NCI-H1930 (cell line): ENCODE measurements at places on chromosomes 1 and 21.

DNA sequence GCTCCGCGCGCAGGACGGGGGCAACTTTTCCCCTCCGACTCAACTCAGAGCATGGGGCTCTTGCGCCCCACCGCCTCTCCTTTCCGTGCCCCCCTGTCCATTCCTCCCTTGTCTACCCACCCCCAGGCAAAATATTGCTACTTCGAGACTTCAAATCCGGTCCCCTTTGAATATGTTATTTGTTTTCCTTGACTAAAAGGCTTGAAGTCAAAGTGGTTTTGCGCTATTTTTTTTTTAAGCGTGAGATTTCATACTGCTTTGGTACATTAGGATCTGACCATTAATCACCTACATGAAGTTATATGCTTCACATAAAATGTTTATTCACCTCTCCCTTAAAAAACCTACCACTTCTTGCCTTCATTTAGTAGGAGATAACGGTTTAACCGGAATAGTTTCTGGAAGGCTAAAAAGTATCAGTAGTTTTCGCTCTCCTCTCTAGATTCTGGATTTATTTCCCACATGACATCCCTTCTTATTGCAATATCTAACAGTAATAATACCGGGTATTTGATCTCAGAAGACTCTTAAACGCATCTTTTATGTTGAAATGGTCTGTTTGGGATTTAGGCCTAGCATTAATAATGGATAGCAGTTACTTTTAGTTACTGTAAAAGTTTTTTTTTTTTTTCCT is 1.6 kb downstream of the NFIA start:
- DNase-seq, result no peak

- DNase-seq, result no peak
These were observed 393.7 kb upstream of the ST6GALNAC5 start for GRCh38 chr1:76473591-76473990.

- no peak for DNase-seq
These were observed 55.1 kb downstream of the COL18A1 start for GRCh38 chr21:45460011-45460565.

- DNase-seq, result no peak
These were observed 12.9 kb upstream of the DNASE2B start for GRCh38 chr1:84385347-84385746.

DNA sequence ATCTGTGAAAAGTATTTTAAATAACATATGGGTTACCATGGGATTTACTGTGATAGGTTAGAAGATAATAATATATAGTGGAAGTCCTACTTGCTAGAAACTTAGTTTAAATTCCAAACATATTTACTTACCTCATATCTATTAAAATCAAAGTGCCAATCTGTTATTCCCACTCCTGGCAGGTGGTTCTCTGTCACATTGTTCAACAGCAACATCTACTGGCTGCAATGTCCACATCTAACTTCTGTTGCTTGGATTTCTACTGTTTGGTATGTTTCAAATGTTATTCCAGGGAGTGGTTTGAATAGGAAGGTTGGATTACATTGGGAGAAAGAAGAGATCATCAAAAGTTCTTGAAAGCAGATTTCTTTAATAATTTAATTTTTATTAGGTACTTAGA is 122.5 kb upstream of the NCAM2 start:
- DNase-seq, result no peak

- no peak for DNase-seq
These were observed 82.7 kb downstream of the CDC7 start for GRCh38 chr1:91583326-91583755.

DNA sequence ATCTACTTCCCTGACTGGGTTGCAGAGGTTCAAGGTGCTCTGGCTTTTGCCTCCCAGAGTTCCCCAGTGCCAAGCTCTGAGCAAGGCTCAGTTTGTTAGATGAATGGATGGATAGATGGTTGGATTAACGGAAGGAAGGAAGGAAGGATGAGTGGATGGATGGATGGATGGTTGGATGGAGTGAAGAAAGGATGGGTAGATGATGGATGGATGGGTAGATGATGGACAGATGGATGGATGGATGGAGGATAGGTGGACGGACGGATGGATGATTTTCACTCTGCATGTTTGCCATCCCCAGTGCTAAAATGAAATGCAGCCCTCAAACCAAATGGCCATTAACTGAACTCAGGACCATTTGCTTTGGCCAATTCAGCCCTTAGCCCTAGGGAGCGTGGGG is 27.4 kb upstream of the TENT5C start:
- DNase-seq, result no peak

DNA sequence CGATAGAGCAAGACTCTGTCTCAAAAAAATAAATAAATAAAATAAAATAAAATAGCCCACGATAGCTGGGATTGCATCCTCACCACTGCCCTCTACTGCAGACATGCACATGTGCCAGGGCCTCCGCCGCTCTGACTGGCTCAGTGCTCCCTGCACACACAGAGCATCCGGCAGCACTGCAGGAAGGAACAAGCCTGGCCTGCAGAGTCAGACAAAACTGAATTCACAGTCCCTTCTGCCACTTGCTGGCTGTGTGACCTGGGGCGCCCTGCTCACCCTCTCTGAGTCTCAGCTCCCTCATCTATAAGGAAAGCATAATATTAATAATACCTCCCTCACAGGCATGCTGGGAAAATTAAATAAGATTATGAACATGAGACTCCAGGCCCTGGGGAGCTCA is 35.4 kb downstream of the CSMD2 start:
- DNase-seq, result no peak

DNA sequence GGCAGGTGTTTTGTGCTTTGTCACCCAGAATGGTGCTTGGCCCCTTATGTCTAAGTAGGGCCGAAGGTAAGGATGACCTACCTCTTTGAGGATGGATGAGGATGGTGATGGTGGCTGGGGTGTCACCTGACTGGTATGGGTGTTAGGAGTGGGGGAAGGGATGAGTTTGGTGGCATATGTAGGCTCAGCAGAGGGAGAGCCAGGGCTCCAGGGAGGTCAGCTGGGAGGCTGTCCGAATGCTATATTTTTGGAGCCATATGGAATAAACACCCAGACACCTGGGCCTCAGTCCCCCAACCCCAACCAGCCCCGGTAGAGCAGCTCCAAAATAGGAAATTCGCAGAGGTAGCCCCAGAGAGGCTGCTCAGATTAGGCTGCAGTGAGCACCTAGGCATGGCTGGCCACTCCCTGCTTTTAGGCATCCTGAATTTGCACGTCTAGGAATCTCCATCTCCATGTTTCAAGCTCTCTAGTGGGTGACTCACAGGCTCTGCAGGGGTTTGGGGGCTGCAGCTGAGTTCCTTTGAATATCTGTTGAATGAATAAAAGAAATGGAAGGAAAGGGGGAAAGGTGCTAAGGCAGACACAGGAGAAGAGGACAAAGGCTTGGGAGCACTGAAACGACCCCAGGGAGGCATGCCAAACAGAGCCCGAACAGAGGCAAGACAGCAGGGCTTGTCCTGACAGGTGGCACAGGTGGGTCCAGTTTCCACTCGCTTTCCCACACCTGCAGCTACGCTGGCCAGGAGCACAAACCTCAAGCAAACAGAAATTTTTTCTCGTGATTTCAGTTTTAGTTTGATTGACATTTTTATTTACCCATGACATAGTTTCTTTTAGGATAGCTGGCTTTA is 135.3 kb upstream of the EDN2 start:
- no peak for DNase-seq

- no peak for DNase-seq
These were observed 208.1 kb downstream of the TGFB2 start for GRCh38 chr1:218553197-218553596.

DNA sequence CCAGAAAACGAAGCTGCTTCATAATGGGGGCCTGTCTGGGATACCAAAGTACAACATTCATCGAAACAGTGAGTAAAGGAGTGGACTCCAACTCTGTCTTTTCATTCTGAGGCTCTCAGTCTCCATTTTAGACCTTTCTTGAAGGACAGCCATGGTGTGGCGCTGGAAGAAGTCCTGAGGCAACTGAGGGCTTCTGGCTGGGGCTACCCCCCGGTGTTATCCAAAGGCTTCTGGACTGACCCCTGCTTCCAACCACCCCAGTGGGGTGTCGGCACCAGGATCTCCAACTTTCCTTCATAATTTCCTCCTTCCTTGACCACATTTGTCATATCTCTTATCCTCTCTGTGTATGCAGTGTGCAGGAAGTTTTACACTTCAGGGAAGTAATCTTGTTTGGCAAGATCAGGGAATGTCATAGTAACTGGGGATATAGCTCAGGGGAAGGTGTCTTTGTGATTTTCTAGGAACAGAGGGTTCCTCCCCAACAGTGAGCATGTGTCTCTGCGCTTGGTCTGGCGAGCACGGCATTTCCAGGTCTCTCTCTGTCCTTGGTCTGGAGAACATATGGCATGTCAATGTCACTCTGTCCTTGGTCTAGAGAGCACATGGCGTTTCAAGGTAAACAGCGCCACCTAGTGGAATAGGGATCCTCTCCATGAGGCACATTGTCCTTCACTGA is 19.4 kb upstream of the BSDC1 start:
- peak; percentile 13 for DNase-seq

GRCh38 chr1:28577052-28577678 is 14.9 kb upstream of the RAB42 start:
- DNase-seq, result no peak

GRCh38 chr1:7614576-7615074 is 156.5 kb upstream of the VAMP3 start:
- DNase-seq, result no peak

DNA sequence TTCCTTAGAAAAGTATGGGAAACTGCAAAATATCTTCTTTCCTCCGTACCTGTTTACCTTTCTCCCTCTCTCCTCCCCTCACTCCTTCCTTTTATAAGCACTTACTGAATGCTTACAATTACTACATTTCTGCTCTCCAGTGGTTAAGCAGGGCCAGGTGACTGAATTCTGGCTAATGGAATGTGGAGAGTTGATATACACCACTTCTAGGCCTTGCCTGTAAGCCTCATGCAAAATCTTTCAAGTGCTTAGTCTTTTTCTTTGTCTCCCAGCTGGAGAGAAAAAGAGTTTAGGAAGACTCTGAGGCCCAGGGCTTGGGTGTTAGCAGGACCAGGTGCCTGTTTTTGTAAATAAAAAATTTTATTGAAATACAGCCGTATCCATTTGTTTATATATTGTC is 77.7 kb upstream of the CACNA1E start:
- DNase-seq, result no peak

DNA sequence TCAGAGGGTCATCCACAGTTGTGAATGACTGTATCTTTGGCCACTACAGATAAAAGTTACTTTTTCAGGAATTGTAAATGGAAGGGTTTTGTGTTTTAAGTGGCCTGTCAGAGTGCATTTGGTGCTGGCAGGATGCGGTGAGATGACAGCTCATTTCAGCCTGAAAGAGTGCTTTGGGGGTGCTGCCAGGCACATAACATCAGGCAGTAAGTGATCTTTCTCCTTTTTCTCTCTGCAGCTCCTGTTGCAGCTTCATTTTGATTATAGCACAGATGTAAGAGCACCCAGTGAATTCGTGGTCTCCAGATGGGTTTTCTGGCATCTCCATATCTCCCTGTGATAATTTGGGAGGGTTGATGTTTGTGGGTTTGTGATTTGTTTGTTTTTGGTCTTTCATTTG is 14.8 kb upstream of the FAM163A start:
- DNase-seq, result no peak

DNA sequence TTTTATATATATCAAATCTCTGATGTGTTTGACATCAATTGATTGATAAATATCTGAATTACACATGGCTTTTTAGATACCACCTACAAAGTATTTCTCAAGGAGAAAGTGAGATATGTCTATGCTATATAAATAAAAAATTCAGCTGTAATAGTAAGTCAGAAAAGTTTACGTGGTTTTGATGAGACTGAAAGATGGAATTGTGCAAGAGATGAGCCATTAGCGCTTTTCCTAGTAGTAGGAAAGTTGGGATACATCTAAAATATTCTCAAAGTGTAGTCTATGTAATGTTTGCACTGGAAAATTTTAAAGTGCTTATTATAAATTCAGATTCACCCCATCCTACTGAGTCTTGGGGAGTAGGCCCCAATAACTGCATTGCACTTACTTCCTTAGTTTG is 49.1 kb downstream of the SGIP1 start:
- DNase-seq, result no peak

DNA sequence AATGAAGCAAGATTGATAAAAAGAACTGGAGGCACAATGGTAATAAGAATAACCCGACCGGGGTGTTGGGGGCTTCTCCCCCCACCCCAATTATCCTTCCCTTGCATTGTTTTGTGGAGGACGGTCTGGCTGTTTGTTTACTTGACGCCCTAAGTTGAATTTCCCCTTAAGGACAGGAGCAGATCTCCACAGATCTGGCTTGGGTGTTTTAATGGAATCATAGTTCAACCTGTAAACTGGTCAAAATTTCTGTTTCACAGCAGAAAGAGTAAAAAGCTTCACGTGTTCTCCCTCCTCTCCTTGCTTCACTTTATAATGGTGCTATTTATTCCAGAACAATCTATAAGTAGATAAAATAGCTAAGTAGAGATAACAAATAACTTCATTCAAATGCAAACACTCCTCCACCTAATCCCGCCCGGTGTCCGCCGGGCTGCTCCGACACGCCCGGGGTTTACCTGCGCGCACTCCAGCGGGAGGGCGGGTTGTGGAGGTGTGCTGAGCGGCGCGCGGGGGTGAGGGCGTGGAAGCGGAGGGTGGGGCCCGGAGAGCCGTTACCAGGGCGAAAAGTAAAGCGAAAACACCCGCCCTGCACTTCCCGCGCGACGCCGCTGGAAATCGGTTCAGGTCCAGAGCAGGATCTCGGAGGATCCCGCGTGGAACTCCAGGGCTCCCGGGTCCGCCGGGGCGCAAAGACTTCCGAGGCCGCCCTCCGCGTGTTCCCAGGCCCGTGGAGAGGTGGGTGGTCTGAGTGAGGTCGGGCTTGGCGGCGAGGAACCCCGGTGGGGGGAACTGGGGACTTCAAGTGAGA is 2.0 kb upstream of the ATF3 start:
- no peak for DNase-seq

DNA sequence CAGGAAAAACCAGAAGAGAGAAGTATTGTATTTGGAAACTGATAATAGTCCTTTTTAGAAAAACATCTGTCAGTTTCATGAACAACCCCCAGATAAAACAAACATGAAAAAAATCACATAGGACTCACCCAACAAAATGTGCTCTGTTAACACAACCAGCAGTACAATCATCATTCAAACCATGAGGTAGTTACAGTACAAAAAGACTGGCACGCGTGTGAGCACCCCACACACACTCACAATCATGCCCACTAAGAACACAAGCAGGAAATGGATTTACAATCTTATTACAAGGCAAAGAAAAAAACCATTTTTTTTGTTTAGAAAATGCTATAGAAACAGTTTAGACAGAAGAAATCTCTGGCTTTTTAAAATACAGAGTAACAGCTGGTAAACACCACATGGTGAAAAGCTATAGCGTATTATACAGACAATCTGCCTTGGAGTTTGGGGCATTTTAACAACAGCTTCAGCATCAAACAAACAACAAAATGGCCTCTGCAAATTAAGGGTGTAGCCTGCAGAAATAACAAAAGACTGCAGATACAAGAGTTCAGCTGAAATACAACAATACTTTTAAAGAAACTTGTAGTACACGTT is 180.0 kb downstream of the CDC7 start:
- no peak for DNase-seq
